ENCODE measurements at places on chromosomes 16 and 17.

GRCh38 chr16:83010776-83011720 is 384.3 kb downstream of the CDH13 start:
- no peak for DNase-seq

DNA sequence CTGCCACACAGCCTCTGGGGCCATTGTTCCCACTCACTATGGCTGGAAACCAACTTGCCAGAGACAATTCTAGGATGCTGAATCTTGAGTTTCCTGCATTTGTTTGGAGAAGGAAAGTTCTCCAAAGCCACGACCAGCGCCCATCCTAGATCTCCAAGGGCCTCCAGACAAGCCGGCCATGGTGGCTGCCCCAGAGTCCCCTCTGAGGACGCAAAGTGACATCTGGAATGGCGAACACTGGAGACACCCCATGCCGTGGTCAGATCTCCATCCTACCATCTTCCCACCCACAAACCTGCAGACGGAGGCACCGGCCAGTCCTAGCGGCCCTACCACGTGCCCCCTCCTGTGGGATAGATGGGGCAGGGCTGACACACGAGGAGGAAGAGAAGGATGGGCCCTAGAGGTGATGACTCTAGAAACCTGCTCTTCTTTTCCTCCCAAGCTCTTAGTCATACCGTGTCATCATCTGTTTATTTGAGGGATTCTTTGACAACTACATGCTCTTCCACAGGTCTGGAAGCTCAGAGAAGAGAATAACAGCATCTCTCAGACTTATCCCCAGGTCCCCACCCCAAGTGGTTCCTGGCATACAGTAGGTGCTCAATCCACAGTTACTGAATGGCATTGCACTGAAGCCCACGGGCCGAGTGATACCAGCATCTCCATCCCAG is 71.3 kb downstream of the MYH11 start:
- DNase-seq, result no peak

DNA sequence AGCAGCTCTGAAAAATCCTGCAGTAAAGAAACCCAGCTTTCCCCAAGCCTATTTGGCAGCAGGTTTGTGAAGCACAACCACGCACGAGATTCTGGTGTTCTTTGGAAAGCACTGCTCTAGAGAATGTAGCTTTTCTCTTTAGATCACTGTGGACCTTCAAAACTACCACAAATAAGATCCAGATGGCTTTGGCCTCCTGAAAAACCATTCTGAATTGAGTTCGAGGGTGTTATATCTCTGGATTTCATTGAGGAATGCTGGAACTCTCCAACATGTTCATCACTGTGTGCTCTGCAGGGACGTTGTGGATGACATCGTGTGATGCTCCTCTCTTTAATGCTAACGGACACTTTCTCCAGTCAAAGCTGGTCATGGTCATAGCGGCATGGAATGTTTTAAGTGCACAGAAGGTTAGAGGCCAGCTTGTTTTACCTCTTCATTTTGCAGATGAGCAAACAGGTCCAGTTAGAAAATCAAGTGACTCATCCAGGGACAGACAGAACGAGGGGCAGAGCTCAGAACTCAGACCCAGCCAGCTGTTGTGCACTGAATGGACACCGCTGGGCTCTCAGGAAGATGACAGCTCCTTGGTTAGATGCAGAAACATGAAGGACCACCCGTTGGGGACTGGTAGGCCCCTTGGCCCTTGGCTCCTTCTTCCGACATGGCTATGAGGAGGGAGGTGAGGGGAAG is 37.2 kb downstream of the CCDC42 start:
- no peak for DNase-seq

GRCh38 chr17:27578718-27579085 is 52.3 kb upstream of the LGALS9 start:
- DNase-seq, result peak; percentile 75

DNA sequence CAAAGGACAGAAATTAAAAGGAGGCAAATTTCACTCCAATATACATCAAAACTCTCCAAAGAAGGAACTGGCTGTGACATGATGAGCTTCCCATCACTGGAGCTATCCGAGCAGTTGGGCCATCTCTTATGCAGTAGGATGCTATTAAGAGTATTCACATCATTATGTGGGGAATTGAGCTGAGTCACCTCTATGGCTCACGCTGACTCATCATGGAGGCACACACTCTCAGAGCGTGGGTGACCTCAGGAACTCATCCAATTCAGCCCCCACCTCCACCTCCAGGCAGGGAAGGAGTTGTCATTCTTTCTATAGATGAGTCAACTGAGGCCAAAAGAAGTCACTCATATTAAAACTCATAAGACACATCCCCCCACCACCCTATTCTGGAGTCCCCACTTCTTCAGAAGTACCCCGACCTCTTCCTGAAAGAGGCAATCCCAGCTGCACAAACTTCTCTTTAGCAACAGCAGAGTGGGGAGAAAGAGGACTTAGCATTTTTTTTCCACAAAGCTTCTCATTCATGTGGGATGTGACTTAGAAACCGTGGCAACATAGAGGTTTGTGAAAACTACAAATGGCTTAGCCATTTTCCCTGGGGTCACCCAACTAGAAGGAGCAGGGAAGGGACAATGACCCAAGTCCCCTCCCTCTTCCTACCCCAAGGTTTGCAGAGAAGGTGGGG is 32.5 kb downstream of the ABCC12 start:
- peak; percentile 99 for DNase-seq

- DNase-seq, result peak; percentile 27
Measured at GRCh38 chr16:74667255-74667700, 601 bp upstream of the RFWD3 start.

- DNase-seq, result peak; percentile 92
Measured at GRCh38 chr17:7281074-7281952, at the start of gene SLC2A4. Gene SLC2A4 (plus strand): TSS chr17:7281718. CDS start chr17:7281935, 217 bp downstream.

DNA sequence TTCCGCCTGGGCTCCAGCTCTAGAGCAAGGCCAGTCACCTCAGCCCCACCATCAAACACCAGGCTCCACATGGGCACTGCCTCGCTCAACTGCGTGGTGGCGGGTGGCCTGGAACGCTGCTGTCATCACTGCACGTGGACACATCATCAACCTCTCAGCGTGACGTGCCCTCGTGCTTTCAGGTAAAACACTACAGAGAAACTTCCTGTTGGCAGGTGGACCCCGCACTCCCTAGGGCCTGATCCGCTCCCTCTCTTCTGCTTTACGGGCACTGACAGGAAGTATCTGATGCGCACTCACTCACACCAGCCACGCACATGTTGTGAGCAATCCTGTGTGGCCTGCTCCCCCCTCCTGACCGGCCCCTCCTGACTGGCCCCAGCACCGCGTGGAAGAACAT is 87.4 kb downstream of the ANKRD11 start:
- DNase-seq, result peak; percentile 25

GRCh38 chr17:41394254-41394996 is 3.0 kb downstream of the KRT31 start:
- no peak for DNase-seq
